ENCODE measurements at places on chromosomes 7 and 10. TPM values are rescaled to one million over a fixed set of nuclear protein-coding genes. Genes with fewer than 3 reads are reported as not detected.

KCNH2 gene
- total RNA-seq = 0.75 TPM

TMEM236 gene
- total RNA-seq = 0.05 TPM

TAS2R4 gene
- 0.70 TPM for total RNA-seq

FAM200A gene
- 5.2 TPM for total RNA-seq

PAPOLB gene
- not detected for total RNA-seq

SLC37A3 gene
- 28.4 TPM for total RNA-seq

PRRT4 gene
- 0.34 TPM for total RNA-seq

COX15 gene
- total RNA-seq = 40.7 TPM

TDRD1 gene
- 0.55 TPM for total RNA-seq

CALML3 gene
- total RNA-seq = not detected
